ENCODE measurements at places on chromosomes 16 and 17.
A peak's percentile ranks its signal among the peaks of the same experiment; 100 is the strongest.

GRCh38 chr16:50797456-50797855, 55.6 kb downstream of the CYLD start:
- DNase-seq: no peak

- no peak for DNase-seq
Observed at GRCh38 chr17:4332296-4332970, 34.0 kb downstream of the UBE2G1 start.

DNA sequence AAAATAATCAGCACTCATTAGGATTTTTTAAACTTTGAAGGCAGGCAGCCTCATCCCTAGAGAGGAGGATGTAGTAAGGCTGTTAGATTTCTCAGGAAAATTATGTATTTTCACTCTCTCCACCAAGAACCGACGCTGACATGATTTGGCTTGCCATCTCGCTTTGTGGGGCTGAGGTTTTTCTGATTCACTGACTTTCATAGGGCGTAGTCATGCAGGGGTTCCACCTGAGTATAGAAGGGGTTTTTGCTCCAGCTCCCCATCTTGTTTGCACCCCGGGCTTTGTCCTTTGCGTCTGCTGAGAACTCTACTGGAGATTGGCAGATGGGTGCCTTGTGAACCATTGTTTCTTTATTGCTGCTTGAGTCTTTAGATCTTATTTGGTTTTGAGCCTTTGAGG, 20.2 kb downstream of the TOM1L1 start:
- no peak for DNase-seq

DNA sequence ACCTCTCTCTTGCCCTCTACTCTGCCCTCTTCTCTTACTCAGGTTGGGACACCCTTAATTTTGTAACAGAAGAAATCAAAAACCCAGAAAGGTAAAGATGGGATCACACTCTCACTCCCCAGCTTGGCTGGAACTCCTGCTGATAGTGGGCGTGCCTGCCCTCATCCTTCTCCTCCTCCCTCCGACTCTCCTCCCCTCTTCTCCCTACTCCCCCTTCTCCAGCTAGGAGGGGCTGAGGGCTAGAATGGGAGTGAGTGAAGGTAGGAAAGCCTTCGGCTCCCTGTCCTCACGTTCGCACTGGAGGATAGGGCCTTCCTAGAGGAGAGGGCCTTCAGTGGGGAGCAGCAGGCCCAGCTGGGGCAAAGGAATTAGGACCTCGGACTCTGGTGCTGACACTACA, 20.3 kb downstream of the SLC7A6OS start:
- DNase-seq: no peak

DNA sequence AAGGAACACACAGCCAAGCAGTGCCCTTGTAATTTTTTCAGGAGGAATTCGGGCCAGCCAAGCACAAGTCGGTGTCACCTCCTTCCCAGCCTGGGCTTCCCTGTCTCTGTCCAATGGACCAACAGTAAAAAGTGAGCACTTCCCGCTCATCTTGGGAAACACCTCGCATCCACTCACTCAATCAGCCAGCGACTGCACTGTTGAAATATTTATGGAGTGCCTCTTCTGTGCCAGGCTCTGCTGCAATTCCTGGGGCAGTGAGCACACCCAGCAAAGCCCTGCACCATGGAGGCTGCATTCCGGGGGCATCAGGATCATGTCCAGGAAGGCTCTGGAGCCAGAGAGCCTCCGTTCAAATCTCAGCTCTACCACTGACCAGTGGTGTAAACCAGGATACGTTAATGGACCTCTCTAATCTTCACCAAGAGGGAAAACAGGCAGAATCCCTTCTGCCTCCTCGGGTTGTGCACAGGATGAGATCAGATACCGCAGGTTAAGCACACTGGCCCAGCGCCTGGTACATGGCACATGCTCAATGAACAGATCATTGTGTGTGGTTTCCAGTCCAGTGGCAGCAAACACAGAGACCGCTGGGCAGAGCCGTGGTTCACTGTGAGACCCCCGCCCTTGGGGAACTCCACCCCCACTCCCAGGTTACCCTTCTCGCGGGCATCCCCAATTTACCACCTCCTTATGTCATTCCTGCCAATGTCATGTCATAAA, 194.3 kb downstream of the ZNF423 start:
- DNase-seq: no peak

- no peak for DNase-seq
Observed at GRCh38 chr16:17803625-17804410, 333.1 kb upstream of the XYLT1 start.

- DNase-seq: no peak
Observed at GRCh38 chr17:66538776-66539175, 236.4 kb downstream of the PRKCA start.

GRCh38 chr17:74380959-74381808, 13.9 kb downstream of the GPR142 start:
- DNase-seq: no peak

DNA sequence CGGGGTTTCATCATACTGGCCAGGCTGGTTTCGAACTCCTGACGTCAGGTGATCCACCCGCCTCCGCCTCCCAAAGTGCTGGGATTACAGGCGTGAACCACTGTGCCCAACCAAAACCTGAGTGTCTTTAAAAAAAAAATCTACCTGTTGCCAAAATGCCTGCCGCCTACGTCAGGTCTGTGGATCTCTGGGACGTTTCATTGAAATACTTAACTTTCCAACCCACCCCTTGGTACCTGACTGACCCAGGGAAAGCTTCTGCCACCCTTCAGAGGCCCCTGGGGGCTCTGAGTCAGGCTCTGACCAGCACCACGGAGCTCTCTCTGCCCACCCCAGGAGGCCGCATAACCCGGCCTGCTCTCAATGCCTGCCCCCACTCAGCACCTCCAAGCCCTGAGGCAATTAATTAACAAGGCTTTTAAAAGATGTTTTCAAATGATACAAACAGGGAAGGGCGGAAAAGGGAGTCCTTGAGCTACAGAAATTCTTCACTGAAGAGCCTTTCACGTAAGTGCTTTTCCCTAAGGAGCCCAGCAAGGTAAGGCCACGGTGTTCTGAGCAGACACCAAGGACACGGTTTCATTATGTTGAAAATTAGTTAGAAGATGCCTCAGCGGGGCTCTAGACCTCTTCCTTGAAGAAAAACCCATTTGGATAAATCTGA, 29.3 kb upstream of the GSG1L start:
- DNase-seq: no peak

DNA sequence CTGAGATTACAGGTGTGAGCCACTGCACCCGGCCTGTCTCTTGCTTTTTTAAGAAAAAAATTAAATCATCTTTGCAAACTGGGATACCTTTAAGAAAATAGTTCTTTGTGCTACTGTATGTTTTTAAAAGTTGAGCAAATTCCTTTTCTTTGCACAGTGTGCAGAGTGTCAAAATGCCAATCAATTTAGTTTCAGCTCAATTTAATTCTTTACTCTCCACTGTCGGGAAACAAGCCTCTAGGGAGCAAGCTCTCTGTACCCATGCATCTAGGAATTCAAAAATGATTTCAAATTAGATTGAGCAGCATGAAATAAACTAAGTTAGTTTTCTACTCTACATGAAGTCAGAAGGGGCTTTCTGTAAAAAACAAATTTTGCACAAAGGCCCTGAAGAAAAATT, 141.5 kb upstream of the CORO6 start:
- no peak for DNase-seq

- peak; percentile 64 for DNase-seq
Observed at GRCh38 chr17:45740553-45741330, 43.4 kb upstream of the CRHR1 start.

DNA sequence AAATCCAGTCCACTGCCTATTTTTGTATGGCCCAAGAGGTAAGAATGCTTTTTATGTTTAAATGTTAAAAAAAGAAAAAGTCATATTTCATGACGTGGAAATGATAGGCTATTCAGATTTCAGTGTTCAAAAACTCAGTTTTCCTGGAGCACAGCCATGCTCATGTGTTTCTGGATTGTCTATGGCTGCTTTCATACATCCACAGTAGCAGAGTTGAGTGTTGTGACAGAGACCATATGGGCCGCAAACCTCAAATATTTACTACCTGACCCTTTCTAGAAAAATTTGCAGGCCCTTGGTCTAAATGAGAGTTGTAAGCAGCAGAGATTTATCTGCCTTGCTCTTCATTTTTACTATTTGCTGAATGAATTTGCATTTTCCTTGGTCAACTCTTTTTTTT, 264.1 kb downstream of the CBLN1 start:
- no peak for DNase-seq

GRCh38 chr17:59435238-59435637, 103.8 kb downstream of the YPEL2 start:
- DNase-seq: no peak

GRCh38 chr17:79978548-79978855, 57.2 kb downstream of the TBC1D16 start:
- DNase-seq: no peak

- no peak for DNase-seq
Observed at GRCh38 chr16:8893976-8894690, 12.0 kb downstream of the LITAFD start.

DNA sequence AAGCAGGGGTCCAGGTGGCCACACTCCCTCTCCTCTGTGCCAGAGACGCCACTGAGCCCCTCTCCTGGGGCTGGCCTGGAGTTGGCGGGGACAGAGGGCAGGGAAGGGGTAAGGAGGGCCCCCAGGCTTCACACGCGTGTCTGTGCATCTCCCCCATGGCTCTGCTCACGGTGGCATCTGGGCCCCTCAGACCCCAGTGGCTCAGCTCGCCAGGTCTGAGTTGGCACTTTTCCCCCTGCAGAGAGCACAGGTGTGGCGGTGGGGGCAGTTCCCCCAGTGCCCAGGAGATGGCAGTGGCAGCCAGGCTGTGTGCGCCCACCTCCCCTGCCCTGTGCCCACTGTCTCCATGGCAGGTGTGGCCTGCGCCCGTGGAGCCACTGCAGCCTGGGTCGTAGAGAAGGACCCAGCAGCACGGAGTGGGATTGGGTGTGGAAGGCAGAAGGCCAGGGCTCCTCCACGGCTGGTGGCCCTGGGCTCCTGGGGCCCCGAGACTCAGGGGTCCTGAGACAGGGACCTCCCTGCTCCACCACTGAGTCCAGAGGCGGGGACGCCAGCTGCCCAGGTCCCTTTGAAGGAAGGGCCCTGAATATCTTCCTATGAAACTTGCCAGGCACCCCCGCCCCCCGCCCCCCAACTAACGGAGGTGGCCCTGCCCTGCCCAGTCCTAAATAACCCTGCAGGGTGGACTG, 4.3 kb upstream of the APRT start:
- DNase-seq: peak; percentile 13

- no peak for DNase-seq
Observed at GRCh38 chr16:84260766-84261554, 21.1 kb upstream of the KCNG4 start.

GRCh38 chr17:76772842-76773525, 35.1 kb downstream of the MFSD11 start:
- DNase-seq: no peak

DNA sequence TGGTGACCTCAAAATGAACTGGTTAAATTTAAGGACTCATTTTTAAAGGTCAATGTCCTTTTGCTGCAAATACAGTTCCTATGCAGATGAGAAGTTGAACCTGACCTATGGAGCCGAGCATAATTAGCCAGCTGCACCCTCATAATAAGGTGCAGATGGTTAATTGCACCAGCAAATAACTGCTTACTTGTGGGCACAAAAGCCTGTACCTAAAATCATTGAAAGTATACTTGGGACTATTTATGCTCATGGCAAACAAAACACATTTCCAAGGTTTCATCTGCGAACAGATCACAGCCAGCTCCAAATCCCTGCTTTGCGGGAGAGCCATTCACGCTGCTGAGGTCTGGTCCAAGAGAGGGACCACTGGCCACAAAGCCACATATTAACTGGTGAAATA, 13.0 kb downstream of the HYDIN start:
- DNase-seq: no peak

GRCh38 chr17:36680701-36681202, 79.4 kb downstream of the MRM1 start:
- no peak for DNase-seq

DNA sequence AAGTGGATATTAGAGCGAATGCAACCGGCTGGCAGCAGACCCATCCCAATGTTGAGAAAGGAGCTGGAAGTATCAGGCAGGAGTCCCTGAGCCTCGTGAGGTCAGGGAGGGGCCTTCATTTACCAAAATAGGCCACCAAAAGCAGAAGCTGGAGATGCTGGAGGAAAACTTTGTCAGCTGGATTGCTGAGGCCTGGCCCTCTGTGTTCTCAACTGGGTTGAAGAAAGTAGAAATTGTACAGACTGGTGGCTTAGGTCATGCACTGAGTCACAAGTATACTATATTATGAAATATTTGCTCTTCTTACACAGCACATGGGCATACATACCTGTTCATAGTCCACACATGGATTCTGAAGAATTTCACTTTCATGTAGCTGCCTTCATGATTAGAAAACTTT, 23.2 kb upstream of the TEKT3 start:
- no peak for DNase-seq

- DNase-seq: no peak
Observed at GRCh38 chr17:81546906-81547613, 5.1 kb downstream of the FAAP100 start.

All from NCI-H345 (cell line).